NCI-H510A treated with DMSO at 0.1 percent for 48 hours (cell line): ENCODE measurements at places on chromosomes 3 and 15.

DNA sequence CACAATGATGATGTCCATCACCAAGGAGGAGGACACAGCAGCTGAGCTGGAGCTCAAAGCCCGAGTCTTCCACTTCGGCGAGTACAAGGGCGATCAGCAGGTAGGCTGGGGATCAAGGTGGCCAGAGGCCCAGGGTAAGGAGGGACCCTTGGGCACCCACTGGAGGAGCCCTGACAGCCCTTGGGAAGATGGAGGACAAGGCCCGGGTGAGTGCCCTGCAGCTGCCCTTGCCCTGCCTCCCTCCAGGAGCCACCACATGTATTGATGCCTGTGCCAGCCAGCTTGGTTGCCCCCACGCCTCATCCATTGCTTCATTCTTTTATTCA, 38.4 kb downstream of the CFAP100 start:
- no peak for DNase-seq

DNA sequence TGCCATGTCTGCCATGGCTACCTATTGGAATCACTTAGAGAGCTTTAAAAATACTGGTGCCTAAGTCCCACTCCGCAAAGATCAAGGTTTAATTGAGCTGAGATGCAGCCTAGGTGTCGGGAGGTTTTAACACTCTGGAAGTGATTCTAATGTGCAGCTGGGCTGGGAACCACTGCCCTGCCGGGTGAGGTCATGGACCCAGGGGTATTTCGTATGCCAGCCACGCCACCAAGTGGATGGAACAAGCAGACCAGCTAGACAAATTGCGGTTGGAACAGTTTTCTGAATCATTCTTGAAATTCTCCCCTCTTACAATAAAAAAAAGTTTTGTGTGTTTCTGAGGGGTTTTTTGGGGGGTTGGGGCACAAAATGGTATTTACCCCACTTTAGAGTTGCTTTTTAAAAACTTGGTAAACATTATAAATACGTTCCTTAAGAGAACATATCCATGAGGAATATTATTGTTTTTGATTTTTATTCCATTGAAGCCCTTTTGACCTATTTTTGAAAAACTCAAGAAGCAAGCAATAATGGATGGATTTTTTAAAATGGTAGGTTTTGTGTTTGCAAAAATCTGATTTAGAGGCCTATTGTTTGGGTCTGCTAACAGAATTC, 66.2 kb upstream of the CSTA start:
- DNase-seq = peak; percentile 23

DNA sequence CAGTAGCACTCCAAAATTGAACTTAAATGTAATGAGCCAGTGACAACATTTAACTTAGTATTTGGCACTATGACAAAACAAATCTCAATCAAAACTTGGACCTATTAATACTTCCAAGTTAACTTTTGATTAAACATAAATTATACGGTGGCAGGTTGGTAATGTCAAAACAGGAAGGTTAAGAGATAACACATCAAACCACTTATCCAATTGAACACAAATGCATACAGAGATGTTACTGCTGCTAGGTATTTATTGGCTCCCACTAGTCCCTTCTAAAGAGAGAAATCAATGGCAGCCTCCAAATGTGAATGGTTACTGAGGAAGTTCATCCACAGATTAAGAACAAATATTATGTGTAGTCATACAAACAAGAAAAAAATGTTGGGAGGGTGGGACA, 1.8 kb downstream of the GSK3B start:
- no peak for DNase-seq

GRCh38 chr3:190173426-190173825, 52.7 kb upstream of the P3H2 start:
- DNase-seq = no peak

GRCh38 chr3:152322756-152323155, 54.0 kb downstream of the MBNL1 start:
- DNase-seq = no peak

- no peak for DNase-seq
These were observed 5.2 kb downstream of the KCTD6 start for GRCh38 chr3:58497097-58497496.

GRCh38 chr3:10887015-10887414, 71.0 kb downstream of the SLC6A11 start:
- DNase-seq = no peak

- peak; percentile 21 for DNase-seq
These were observed 829 bp downstream of the RNF7 start for GRCh38 chr3:141738891-141739363.

GRCh38 chr3:148158210-148158609, 539.5 kb upstream of the AGTR1 start:
- no peak for DNase-seq

GRCh38 chr15:39589815-39590644, 9.2 kb downstream of the THBS1 start:
- no peak for DNase-seq

DNA sequence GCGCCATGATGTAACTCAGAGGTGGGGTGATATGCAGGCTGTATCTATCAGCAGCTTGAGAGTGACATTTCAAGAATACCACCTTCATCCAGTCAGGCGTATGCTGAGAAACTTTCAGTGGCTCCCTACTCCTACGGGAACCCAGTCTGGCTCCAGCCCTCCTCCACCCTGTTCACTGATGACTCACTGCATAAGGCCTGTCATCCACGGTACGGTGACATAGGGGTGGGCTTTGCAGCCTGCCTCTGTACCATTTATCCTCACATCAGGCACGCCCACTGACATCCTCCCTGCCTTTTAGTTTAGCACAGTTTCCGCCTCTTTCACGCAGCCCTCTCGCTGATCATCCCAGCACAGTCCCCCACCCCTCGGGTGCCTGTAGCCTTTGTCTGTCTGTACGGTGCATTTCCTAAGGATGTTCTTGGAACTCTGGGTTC, 11.7 kb downstream of the PXYLP1 start:
- no peak for DNase-seq

DNA sequence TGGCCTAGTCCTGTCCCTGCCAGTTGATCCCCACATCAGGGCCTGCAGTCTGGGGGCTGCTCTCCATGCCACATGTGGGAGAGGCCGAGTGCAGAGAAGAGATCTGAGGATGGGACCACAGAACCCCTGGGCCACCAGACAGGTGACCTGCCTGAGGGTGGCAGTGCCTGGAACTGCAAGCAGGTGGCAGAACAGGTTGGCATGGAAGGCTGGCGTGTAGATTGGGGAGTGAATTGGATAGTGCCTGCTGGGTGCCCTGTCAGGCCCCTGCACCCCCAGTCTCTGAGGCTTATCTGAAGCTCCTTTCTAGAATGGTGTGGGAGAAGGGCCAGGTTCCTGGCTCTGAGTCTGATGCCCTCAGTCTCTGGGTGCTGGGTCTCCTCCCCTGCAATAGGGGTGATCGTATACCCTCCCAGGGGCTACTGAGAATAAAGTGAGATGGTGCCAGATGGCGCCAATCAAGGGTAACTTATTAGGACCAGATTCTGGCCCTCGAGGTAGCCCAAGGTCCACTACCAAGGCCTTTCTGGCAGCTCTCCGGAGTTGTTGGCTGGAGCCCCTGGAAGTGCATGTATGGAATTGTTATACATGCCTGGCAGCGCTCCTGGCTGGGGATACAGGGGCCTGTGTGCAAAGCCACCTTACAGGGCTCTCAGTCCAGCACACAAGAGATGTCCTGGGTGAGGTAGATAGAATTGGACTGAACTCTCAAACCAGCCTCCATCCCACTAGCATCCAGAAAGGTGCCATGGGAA, 15.7 kb downstream of the C3orf18 start:
- DNase-seq = no peak

DNA sequence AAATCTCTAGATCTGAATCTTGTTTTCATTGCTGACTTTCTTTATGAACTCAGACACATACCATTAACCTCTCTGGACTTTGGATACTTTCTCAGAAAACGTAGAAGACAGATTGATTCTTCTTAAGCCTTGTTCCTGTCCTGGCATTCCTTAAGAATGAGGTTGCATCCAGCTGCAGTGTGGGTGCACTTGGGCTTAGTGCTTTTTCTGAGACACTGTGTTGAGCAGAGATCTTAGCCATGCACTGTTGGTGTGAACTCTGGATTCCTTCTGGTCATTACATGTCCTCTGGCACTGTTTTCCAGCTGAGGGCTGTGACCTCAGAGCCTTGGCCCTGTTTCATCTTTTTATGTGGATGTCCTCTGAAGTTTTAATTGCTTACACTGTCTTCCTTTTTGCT, 428.3 kb downstream of the CNTN4 start:
- no peak for DNase-seq

GRCh38 chr3:150077107-150077506, 106.4 kb upstream of the PFN2 start:
- DNase-seq = no peak

GRCh38 chr15:51350723-51351122, 9.3 kb downstream of the GLDN start:
- no peak for DNase-seq

DNA sequence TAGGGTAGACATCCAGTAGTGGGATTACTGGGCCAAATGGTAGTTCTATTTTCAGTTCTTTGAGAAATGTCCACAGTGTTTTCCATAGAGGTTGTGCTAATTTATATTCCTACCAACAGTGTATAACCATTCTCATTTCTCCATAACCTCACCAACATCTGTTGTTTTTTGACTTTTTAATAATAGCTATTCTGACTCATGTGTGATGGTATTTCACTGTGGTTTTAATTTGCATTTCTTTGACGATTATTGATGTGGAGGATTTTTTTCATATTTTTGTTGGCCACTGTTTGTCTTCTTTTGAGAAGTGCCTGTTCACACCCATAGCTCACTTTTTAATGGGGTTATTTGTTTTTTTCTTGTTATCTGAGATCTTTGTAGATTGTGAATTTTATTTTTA, 125.2 kb downstream of the CFAP20DC start:
- DNase-seq = no peak

DNA sequence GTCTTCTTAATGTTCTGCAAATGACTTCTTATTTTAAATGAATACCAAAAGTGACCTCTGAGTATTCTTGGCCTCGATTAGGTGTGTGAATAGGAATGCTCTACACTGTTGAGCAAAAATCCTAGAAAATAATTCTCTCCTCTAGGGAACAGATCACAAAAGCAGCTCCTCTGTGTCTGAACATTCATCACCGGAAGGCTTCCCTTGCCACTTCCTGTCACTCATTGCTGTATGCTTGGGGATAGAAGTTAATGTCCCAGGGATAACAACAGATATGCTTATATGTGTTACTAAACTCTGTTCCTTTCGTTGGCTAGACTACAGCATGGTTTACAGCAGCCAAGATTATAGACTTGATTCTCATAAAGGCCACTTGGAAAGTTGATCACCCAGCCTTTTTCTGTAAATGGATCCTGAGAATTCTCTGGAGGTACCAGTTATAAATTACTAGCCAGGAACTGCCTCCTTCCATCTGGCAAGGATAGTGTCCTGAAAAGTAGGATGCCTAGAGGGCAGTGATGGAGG, 16.0 kb upstream of the PTX3 start:
- DNase-seq = no peak

DNA sequence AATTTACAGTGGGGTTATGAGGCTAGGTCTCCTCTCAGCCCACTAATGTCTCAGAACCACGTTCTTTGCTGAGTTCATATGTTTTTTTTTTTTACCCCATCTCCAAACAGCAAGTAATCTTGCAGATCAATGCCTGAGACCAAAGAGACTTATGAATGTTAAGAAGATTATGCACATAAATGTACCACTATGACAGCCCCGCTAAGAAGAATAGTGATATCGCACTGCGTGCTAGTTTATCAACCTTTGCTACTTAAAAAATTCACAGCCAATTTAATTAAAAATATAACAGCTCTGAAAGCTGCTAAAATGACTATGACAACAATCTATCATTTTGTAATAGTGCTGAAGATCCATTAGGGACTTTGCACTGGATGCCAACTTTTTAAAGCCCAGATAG, 739.0 kb upstream of the CFAP20DC start:
- DNase-seq = no peak

- no peak for DNase-seq
These were observed 106.1 kb downstream of the WDR76 start for GRCh38 chr15:43932907-43933306.

GRCh38 chr3:50226888-50227389, 9.1 kb upstream of the GNAI2 start:
- no peak for DNase-seq

- DNase-seq = no peak
These were observed 1.3 kb upstream of the ZXDC start for GRCh38 chr3:126477061-126477380.

DNA sequence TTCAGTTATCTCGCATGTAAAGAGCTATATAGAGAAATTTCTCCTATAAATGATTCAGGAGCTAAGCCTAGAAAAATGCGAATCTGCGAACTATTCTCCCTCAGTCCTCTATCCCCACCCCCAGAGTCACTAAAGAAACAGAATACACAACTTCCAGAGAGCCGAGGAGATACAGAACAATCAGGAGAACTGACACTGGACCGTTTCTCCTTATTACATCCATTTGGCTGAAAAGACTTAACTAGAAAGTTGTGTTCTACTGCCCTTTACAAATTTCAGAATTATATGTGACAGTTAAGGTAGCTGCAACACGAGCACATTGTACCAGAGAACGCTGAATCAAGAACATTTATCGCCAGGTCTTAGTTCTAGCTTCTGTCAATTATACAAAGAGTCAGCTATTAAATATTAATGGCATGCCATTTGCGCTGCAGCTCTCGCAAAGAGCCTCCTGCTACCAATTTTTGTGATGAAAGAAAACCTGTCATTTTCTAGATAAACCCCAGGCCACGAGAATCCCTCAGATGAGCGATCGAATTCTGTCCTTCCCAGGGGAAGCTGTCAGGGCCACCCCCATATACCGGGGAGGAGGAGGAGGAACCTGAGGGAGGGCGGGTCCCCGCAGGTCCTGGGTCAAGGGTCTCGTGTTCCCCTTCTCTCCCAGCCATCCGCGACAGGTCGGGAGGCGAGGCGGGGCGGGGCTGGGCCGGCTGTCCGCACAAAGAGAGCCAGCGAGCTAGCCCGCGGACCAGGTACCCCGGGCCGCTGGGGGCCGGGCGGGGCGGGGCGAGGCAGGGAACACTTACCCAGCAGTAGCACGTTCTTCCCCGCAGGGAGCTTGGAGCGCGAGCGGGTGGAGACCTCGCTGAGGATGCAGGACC, 878 bp downstream of the DYNC1LI1 start:
- peak; percentile 28 for DNase-seq

DNA sequence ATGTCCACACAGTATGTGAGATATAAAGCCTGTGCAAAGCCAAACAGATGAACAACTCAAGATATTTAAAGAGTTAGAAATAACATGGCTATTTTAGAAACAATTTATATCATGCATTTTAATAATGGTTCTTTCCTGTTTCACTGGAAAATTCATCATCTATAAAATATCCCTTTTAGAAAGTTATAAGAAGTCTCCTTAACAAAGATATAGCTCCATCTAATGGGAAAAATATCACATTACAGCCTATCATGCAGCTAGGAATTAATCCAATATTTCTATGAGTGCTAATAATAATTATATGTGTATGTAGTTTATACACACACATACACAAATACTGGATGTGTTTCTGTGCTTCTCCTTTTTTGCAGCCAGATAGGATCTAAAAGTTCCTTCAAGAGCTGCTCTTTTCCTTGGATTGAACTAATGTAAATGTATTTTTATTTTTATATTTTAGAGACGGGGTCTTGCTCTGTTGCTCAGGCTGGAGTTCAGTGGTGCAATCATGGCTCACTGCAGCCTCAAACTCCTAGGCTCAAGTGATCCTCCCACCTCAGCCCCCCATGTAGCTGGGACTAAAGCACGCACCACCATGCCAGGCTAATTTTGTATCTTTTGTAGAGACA, 21.6 kb downstream of the RPL22L1 start:
- peak; percentile 36 for DNase-seq
